ENCODE measurements at places on chromosomes 12 and 14.

DNA sequence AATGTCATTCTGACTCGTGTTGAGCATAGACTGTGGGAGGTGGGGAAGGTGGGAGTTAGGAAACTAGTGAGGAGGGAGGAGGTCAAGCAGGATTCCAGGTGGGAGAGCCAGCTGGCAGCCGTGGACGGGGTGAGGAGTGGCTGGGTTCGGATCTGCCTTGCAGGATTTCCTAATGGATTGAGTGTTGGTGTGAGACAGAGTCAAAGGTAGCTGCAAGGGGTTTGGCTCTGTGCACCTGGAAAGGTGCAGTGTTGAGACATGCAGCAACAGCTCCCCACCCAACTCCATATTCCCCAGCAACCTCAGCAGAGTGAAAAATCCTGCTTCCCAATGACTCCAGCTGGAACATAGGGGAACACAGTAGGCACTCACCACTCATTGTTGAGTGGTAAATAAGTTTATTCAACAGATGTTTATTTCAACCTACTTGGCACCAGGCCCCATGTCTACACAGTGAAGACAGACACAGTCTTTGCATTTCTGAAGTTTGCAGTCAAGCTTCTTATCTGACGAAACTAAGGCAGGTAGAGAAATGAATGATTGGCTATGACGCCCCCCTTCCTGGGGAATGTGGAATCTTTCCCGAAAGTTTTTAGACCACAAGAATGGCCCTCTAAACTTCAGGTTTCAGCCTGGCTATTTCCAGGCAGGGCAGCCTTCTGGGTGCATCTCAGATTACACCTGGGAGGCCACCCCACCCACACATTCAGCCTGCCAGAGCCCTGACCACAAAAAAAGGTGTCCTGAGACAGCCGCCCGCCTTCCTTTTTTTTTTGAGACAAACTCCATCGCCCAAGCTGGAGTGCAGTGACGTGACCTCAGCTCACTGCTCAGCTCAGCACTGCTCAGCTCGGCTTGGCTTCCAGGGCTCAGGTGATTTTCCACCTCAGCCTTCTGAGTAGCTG lies 37.9 kb upstream of the PLEKHG6 start:
- DNase-seq = peak; percentile 39

DNA sequence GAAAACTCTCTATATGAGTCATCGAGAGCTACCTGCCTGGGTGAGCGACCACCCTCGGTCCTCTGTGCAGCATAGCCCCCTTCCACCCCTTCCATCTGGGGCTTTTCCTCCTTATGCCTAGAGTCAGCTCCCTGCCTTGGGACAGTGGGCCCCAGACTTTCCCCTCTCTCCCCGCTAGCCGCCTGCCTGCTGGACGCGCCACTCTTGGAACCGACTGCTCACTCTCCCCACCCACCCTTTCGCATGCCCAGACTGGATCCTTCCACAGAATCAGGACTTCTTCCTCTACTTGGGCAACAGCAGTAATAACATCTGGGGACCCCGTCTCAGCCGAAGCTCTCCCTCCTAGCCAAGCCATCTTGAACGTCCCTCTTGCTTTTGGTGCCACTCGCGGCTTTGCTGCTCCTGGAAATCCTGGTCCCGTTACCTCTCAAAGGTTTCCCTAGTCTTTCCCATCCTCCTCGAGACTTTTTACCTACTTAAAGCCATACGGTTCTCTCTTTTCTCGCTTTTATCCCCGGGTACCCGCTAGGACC lies 671 bp downstream of the ESYT1 start:
- peak; percentile 24 for DNase-seq

DNA sequence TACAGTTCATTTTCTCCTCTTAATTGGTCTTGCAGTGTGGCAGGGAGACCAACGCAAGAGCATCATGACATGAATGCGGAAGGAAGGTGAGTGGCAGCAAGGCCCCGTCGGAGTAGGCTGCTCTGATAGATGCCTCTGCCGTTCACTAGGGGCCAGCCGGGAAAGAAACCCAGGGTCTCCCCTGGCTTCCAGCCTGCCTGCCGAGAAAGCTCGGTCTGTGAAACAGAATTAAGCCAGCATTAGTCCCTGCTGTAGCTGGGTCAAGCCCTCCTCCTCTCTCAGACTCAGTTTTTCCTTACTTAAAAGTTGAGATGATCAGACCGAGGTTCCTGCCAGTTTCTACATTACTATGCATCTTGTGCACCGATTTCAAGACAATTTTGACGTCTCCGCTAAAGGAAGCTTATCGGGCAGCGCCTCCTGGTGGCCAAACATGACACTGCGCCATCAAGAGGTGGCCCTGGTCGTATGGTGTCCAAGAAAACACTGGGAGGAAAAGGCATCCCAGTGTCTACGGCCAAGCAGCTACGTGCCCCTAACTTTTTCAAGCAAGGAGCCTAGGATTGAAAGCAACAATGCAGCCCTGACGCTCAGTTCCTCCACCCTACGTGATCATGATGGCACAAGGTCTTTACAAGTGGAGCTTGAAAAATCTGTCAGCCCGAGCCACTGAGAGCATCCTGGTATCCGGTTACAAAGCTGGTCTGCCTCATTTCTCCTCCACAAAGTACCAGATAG lies 131.6 kb downstream of the KSR2 start:
- DNase-seq = peak; percentile 72

DNA sequence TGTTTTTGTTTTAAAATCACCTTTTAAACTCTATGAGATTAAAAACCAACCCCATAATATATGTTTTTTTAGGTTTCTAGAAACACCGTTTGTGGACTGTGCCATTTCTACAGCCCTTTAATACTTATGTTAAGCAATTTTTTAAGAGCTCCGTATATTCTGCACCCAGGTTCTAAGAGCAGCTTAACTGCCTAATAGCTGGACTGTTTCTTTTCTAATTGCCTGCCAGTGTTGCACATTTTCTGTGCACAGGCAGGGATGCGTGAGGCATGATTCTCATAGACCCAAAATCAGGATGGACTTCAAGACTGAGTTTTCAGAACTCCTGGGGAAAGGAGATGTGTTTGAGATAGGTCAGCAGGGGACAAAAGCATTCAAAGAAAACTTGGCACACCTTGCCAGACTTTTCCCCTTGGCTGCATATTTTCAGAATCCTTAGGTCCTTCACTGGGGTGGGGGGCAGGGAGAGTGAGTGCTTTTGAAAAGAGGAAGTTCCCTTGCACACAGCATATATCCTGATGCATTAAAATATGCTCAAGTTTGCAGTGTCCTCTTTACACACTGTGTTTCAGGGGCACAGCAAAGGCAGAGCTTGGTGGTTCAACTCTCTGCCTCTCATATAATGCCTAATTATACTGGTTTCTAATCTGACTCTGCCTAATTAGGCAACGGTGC lies 27.9 kb downstream of the TMEM30B start:
- DNase-seq = no peak

GRCh38 chr14:102667703-102668102 lies 75.3 kb downstream of the RCOR1 start:
- no peak for DNase-seq

DNA sequence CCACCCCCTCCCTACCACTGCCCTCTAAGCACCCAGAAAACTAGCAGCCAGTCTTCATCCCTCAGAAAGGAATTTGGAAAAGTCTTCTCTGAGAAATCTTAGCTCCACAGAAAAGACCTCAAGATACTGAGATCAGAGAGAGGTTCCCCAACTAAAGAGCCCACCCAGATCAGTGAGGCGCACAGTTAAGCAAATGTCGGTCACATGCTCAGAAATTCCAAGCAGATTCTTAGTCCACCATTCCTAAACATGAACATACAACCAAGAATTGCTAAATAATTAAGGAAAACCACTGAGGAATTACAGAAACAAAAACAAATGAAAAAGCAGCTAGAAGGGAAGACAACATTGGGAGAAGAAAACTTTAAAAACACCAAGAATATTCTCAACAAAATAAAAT lies 32.3 kb downstream of the MED13L start:
- no peak for DNase-seq

Measured in GM12865 (cell line).